ENCODE measurements at places on chromosomes 1 and 21.

- peaks cover 47% of the 10 kb centered on the region for H3K4me1 ChIP-seq
- peak overlapping the region; percentile 78 for H3K27ac ChIP-seq
- peak; percentile 61 for DNase-seq
- H3K4me3 ChIP-seq = peak overlapping the region; percentile 53
- H3K36me3 ChIP-seq = peaks cover 7% of the 10 kb centered on the region
Observed at GRCh38 chr21:42524341-42525028, 10.8 kb downstream of the SLC37A1 start.

DNA sequence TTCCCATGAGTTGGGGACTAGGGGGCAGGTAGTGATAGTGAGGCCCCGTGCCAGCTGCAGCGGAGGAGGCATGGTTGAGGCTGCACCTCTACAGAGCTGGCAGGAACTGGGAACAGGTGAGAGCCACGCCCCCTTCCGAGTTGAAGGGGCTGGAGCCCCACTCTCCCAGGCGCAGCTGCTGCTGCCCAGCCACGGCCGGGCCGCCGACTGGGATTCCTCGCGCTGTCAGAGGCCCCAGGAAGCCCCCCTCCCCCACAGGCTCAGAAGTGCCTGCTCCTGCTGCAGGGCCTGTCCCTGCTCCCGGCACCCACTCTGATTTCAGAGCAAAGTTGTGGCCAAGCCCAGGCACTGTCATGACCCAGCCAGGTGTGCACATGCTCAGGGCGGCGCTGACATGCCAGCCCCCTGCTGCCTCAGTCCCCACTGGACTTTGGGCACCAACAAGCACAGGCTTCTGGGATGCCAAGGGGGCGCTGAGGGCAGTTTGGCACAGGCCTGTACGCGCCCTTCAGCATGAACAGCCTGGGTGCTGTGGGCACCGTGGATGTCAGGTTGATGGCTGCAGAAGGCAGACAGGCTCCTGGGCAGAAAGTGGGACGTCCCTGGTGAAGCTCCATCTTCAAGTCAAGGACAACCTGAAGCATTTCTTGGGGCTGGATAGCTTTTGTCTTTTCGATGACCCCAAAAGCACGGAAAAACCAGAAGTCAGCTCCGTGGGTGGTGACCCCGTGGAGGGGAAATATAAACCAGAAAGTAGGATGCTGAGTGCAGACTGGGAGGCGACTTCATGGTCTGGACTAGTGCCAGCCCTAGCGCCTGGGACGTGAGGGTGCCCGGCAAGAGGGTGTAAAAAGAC, 121.5 kb downstream of the SIM2 start:
- H3K4me1 ChIP-seq = no peaks in the 10 kb centered on the region
- no peak overlapping the region for H3K4me3 ChIP-seq
- H3K36me3 ChIP-seq = no peaks in the 10 kb centered on the region
- no peak overlapping the region for H3K27ac ChIP-seq
- H3K27me3 ChIP-seq = no peaks in the 10 kb centered on the region
- no peak for DNase-seq

DNA sequence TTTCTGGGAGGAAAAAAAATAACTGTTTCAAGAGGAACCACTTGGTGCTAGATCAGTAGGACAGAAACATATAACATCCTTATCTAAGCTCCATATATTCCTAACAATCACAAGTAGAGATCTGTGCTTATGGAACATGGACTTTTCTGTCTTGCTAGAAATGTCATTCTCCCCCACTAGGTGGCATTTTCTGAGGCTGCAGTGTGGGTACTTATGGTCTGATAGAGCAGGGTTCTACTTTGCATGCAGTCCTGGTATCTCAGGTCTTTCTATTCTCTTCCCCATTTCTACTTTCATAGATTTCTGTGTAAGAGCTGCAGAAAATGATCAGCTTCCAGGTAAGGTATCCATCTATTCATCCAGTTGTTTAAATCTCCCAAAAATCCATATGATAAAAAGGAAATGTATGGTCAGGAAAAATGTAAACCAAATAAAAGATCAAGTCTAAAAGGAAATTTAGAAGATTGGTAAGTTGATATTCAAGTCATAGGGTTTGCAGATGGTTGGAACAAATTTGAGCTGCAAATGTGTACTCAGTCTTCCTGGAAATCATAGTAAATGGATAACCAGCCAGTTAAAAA, 1.5 kb downstream of the ZNF684 start:
- H3K27ac ChIP-seq = peak overlapping the region; percentile 91
- H3K4me3 ChIP-seq = peak overlapping the region; percentile 76
- H3K4me1 ChIP-seq = peaks cover 28% of the 10 kb centered on the region

DNA sequence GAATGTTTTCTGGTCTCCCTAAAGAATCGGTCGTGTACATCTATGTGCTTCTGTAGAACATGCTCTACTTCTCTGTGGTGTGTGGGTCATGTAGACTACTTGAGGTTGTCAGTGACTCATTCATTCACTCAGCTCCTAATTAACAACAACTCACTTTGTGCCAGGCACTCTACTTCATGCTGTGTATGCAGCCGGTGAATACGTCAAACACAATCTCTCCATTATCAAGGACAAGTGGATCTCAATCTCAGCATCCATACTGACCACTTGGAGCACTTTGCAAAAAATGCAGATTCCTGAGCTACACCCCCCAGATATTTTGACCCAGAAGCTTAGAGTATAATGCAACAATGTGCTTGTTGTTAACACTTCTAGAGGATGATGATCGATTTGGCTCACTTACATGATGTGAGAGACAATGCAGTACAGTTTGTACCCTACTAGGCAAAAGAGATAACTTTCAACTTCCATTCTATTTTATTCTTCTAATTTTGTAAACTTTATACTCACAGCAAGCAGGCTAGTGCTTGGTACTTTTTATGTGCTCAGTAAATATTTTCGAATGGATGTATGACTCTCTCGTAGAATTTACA, 508.6 kb upstream of the ADAMTS5 start:
- no peaks in the 10 kb centered on the region for H3K36me3 ChIP-seq
- no peak overlapping the region for H3K4me3 ChIP-seq
- H3K27me3 ChIP-seq = no peaks in the 10 kb centered on the region
- no peak overlapping the region for H3K27ac ChIP-seq

Data from left ventricle myocardium inferior (tissue), 1 donor.